ENCODE measurements at places on chromosomes 3 and 15. TPM values are rescaled to one million over a fixed set of nuclear protein-coding genes. Genes with fewer than 3 reads are reported as not detected.

The SLC28A2 gene
- not detected for total RNA-seq

The INAFM2 gene
- total RNA-seq: 9.5 TPM

The GABRR3 gene
- not detected for total RNA-seq

The MYL3 gene
- not detected for total RNA-seq

The IL20RB gene
- total RNA-seq: 1.5 TPM

The FOXB1 gene
- not detected for total RNA-seq

The PLSCR5 gene
- total RNA-seq: not detected

The GXYLT2 gene
- total RNA-seq: not detected

The PLAAT1 gene
- total RNA-seq: not detected

The NDUFB5 gene
- total RNA-seq: 63.5 TPM

The POLQ gene
- 1.4 TPM for total RNA-seq

The SPG11 gene
- total RNA-seq: 161 TPM

Measured in activated B cell treated with CpG ODN at 0.5 μM for 24 hours (primary cell).